ENCODE measurements at places on chromosomes 4 and X.

- no peak for DNase-seq
Measured at GRCh38 chr4:109383823-109384222, 49.8 kb upstream of the SEC24B start.

GRCh38 chrX:18898492-18898891 is 85.4 kb downstream of the PHKA2 start:
- no peak for DNase-seq

DNA sequence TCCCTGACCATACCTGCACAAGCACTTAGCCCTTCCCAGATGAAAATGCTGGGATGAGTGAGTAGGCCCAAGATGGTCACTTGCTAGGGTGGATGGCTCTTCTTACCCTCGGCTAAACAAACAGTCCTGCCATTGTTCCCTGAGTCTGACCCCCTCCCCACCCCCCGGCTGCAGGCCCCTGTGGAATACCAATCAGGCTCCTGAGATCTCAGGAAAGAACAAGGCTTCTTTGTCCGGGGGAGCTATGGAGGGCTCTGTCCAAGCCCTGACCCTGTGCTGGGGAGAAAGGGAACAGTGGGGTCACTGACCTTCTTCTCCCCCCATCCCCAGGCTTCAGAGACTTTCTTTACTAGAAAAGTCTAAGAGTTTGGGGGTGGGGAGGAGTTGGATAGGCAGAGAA is 6.0 kb downstream of the PLP1 start:
- no peak for DNase-seq

DNA sequence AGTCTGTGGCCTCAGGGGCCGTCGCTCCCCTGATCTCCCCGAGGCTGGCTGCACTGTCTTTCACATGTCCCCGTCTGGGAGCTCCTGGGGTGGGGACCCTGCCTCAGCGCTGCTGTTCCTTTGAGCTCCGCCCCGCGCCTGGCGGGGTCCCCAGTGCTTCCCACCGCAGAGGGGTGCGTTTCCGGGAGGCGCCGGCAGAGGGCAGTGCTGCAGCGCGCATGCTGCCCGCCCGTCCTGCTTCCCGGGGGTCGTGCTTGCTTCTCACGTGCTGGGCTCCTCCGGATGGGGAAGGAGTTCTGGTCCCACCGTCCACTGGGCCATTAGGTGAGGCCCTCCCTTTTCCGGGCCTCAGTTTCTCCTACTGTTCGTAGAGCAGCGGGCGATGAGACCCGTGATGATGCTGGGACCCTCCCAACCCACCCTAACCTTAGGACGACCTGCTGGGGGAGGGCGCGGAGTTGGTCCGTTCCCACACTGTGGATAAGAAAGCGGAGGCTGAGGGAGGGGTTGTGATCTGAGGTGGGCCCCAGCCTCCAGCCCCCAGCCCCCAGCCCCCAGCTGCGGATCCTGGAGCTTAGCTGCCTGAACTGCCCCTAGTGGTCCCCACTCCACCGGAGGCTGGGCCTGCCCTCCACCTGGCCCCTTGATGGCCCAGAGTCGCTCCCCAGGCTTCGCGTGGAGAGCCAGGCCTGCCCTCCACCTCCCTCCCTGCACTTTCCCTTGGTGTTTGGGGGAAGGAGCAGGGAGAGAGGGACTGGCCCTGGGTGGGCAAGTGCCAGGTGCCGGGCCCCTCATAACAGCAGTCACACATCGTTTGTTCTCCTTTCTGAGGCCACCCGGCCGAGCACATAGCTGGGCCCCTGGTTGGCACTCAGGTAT is 15.3 kb downstream of the CPZ start:
- no peak for DNase-seq

GRCh38 chr4:36310793-36311192 is 29.4 kb downstream of the DTHD1 start:
- no peak for DNase-seq

DNA sequence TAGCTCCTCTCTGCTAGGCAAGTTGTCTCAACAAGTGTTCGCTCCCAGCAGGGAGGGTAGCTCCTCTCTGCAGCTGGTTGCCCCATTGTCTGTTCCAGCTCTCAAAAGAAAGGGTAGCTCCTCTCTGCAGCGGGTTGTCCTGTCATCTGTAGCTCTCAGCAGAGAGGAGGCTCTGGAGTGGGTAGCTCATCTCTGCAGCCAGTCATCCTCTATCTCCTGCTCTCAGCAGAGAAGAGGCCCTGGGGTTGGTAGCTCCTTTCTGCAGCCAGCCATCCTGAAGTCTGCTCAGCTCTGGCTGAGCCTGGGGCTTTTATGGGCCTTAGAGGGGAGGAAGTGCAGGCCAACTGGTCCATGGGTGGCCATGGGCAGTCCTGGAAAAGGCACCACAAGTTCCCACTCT is 342.7 kb downstream of the PTTG2 start:
- DNase-seq = no peak

DNA sequence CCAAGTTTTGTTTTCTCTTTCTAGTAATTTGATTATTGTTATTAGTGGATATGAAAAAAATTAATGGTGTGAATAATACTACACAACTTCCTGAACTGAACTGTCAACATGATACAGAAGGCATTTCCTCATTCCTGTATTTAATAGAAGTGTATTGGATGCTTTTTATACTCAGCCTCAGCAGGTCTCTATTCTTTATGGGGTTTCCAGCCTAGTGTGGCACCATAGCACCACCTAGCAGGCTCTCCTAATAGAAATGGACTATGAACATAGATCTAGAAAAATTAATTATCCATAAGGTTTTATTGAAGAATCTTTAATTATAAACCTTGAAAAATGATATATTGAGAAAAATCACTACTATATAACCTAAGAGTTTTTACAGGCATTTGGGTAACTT is 52.4 kb downstream of the GLRB start:
- DNase-seq = peak; percentile 51

GRCh38 chr4:39446842-39447573 is 11.7 kb downstream of the RPL9 start:
- no peak for DNase-seq

DNA sequence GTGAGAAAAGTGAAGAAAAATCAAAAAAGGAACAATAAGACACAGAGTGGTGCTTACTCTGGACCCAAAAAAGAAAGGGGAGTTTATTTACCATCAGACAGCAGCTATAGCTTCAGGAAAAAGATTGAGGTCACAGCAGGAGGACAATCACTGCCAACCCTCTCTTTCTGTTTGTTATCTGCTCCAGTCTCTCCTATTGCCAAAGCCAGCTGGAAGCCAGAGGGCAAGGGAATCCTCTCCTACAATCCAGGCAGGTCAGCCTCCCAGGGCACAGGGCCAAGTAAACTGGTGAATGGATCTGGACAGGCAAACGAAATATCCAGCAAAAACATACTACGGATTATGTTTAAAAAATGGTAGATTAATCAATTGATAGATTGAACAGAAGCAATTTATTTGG is 306.9 kb upstream of the SLIT2 start:
- DNase-seq = no peak

- no peak for DNase-seq
Measured at GRCh38 chr4:102405821-102406401, 60.6 kb upstream of the SLC39A8 start.

DNA sequence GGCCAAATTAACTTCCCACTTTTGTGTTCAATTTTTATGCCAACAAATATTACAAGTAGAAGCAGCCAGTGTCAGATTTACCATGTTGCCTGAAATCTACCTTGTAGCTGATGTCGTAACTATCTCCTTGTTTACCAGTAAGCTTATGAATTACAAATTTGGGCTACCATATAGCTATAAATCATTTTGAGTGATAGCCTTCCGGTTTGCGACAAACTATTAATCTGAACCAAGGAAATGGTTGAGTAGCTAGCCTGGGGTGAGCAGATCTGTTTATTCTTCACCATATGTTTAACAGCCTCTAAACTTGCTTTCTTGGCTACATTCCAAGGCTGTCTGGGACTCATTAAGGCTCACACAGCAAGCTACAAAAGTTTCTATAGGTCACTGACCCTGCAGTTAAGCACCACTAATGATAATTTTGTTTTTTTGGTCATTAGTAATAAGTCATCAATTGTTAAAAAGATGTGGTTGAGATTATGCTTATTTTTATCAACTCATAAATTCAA is 218.7 kb upstream of the SPOCK3 start:
- DNase-seq = no peak

DNA sequence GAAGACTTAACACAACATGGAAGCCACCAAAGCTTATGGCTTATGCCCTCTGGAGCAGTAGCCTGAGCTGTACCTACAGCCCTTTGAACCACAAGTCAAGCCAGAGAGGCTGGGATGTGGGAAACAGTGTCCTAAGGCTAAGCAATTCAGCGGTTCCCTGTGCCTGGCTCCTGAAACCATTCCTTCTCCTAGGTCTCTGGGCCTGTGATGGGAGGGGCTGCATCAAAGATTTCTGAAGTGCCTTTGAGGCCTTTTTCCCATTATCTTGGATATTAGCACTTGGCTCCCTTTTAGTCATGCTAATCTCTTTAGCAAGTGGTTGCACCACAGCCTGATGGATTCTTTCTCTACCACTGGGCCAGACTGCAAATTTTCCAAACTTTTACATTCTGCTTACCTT is 140.5 kb upstream of the NUDT10 start:
- no peak for DNase-seq

DNA sequence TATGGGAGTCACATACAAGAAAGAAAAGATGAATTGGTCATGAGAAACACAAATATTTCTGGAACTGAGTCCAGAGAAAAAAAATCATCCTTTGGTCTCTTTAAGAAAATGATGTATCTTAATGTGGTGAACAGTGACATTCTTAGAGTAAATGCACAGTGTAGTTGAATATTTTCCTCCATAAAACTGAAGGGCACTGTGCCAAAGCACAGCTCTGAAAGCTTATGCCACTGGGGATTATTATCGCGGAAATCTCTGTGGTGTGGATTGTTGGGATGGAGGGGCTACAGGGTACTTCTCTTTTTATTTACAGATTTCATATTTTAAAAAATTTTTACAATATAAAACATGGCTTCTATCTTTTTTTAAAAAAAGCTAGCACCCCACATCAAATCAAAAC is 908.1 kb downstream of the CCSER1 start:
- DNase-seq = no peak
